ENCODE measurements at places on chromosomes 6 and 20. TPM values are rescaled to one million over a fixed set of nuclear protein-coding genes. Genes with fewer than 3 reads are reported as not detected.

OXT gene
- not detected for polyA plus RNA-seq

PTCHD4 gene
- not detected for polyA plus RNA-seq

RAET1L gene
- not detected for polyA plus RNA-seq

RAB44 gene
- not detected for polyA plus RNA-seq

GTSF1L gene
- not detected for polyA plus RNA-seq

SIRPG gene
- polyA plus RNA-seq = 14.7 TPM

ADISSP gene
- 16.4 TPM for polyA plus RNA-seq

BANF2 gene
- polyA plus RNA-seq = not detected

ZNF831 gene
- 8.4 TPM for polyA plus RNA-seq

GABRR1 gene
- polyA plus RNA-seq = not detected

SLC4A11 gene
- not detected for polyA plus RNA-seq

THBD gene
- polyA plus RNA-seq = 0.26 TPM

RHAG gene
- not detected for polyA plus RNA-seq

ZNFX1 gene
- polyA plus RNA-seq = 17.9 TPM

BPI gene
- not detected for polyA plus RNA-seq

CDH4 gene
- not detected for polyA plus RNA-seq

NOX3 gene
- not detected for polyA plus RNA-seq

DNA sequence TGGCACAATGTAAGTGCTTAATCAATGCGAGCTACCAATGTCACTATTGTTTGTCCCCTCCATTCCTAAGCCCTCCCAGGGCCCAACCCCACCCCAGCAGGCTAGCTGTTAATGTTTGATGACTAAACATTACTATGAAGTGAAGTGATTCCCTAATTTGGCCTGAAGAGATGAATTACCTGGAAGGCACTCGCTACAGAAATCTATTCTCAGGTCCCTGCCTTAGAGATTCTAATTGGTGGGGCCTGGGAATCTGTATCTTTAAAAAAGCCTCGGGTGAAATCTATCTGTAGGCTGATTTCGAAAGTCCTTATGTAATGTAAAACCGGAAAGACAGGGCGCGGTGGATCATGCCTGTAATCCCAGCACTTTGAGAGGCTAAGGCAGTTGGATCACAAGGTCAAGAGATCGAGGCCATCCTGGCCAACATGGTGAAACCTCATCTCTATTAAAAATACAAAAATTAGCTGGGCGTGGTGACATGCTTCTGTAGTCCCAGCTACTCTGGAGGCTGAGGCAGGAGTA, 16.9 kb upstream of the SNAI1 start:
- no peak for DNase-seq

DNA sequence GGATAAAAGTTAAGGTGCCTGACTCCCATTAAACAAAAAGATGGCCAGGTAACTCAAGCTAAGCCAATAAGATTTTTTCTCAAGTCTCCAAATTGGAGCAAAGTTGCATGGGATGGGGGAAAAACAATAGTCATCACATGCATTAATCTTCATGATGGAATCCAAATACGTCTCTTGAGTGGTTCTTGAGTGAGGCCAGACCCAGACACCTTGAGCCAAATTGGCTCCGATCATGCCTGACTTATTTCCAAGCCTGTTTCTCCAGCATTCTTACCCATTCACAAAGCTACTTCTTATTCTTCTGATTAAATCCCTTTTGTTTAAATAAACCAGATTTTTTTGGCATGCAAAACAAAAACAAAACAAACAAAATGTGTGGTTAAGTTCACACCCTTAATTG, 420.3 kb upstream of the NRSN1 start:
- no peak for DNase-seq

- DNase-seq = no peak
Observed at GRCh38 chr6:30727920-30728553, 7.9 kb downstream of the TUBB start.

DNA sequence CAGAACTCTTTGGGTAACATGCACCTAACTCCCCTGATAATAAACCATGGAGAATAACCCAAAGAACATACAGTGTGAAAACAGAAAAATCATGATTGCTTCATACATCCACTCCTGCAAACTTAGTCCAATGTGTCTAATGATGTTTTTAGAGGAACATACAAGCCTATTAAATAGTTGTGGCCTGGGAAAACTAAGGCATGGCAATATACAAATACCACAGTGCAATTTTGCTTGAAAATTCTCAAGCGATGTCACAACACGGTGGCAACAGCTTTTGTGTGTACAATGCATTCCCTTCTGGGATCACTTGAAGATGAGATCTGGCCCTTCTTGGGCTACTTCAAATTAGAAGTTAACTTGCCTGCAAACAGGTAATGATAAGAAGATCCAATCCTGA, 16.7 kb downstream of the MAP3K5 start:
- DNase-seq = no peak

GRCh38 chr6:42901538-42901957, 14.3 kb upstream of the PTCRA start:
- peak; percentile 70 for DNase-seq

- DNase-seq = no peak
Observed at GRCh38 chr20:50387218-50387995, 122.8 kb upstream of the PTPN1 start.

- DNase-seq = no peak
Observed at GRCh38 chr6:88004707-88005106, 42.9 kb upstream of the SPACA1 start.

DNA sequence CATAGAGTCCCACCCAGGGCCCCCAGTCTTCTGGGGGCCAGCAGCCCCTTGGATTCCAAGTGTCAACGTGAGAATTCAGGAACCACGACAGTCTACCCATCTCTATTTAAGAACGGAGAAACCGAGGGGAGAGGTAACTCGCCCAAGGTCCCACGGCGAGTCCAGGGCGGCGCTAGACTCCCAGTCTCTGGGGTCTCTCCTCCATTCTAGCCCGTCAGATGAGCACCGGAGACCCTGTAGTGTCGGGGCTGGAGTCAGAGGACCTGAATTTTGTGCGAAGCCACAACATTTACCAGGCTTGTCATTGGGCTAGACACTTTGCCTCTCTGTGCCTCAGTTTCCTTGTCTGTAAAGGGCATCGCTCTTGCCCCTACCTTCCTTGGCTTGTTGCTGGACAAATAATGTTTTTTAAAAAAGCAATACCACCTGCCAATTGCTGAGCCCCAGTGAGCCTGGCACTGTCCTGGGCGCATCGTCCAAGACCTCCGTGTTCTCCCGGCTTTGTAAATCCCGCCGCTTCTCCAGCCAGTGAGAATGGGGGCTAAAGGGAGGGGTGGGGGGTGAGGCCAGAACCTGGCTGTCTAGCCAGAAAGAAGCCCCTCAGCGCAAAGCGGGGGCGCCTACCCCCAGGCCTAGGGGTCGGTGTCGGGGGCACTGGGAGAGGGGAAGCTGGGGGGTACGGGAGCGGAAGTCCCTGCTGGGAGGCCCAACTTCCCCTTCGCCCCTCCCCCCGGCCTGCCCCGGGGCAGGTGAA, 91.7 kb downstream of the NCR2 start:
- DNase-seq = no peak

DNA sequence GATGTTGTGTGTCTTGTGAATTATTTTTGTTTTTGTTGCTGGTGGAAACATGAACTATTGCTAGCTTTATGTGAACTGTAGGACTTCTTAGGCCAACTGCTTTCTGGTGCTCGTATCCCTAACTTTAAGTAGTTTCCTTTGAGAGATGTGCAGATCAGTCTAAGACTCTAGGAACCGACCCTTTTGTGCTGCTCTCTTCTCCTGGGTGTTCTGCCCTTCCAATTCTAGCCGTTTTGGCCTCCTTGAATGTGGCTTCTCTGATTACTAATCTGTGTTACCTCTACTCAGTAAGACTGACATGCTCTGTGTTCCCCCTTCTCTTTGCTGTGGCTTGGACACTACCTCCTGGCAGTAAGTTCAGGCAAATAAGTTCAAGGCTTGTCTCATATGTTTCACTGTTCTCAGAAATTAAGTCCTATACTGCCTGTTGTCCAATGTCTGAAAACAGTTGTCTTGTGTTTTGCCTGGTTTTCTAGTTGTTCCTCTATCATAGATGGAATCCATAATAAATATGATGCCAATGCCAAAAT, 58.0 kb downstream of the FOXO3 start:
- no peak for DNase-seq

GRCh38 chr6:15399641-15400470, 154.0 kb downstream of the JARID2 start:
- DNase-seq = no peak

- DNase-seq = no peak
Observed at GRCh38 chr6:50978380-50979170, 159.9 kb downstream of the TFAP2B start.

GRCh38 chr6:80501636-80502035, 395.2 kb downstream of the BCKDHB start:
- no peak for DNase-seq

DNA sequence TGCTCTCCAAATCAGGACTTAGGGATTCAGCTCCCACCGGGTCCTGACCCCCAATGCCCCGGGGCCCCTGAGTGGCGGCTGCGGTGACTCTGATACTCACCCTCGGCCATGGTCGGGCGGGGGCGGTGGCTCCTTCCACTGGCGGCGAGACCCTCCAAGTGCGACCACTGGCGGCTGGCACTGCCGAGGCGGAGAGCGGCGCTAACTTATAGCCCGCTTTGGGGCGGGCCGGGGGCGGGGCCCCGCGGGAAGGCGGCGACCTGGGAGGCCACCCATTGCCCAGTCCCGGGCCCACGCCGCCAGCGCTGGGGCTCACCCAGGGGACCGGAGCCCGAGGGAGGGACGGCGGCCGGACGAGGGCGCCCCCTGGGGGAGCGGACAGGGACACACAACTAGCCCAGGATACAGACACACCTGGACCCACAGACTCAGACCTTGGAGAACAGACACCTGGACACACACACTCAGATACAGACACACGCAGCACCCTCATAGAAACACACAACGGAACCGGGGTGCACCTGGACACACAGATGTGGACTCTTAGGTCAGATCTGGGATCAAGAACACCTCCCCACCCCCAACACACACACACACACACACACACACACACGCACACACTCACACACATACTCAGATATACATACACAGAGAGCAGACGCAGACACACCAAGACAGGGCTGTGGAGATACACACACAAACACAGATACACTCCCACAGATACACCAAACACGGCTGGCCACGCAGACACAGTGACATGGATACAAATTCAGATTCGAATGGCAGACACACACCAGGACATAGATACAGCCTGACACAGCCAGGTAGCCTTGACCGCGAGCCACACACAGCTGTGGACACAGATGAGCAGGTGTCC, at the start of gene TGM2:
TGM2 (minus strand) TSS at position 182 of the 877 bp plus-strand sequence; CDS start at position 110, 72 bp downstream.
- peak; percentile 63 for DNase-seq

GRCh38 chr20:31679357-31680285, 41.9 kb downstream of the COX4I2 start:
- no peak for DNase-seq

GRCh38 chr20:40414843-40415615, 274.0 kb downstream of the MAFB start:
- DNase-seq = no peak

- DNase-seq = no peak
Observed at GRCh38 chr6:52552278-52552643, 24.6 kb downstream of the TRAM2 start.

DNA sequence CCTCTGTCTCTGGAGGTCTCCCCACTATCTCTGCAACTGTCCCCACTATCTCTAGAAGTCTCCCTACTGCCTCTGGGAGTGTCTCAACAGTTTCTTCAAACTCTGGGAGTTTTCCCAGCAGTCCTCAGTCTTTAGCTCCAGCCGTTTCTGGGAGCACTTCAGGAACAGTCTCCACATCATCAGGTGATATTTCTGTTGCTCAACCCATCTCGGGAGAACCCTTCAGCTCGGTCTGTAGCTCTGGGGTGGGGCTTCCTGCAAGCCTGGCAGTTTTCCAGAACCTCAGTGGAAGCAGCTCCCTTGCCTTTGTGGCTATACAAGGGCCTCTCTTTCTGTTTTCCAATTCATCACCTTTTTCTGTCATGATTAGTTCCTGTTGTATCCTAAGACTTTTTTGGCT, 3.0 kb upstream of the SFTA2 start:
- DNase-seq = no peak

GRCh38 chr20:61821735-61822134, 243.9 kb downstream of the TAF4 start:
- no peak for DNase-seq

DNA sequence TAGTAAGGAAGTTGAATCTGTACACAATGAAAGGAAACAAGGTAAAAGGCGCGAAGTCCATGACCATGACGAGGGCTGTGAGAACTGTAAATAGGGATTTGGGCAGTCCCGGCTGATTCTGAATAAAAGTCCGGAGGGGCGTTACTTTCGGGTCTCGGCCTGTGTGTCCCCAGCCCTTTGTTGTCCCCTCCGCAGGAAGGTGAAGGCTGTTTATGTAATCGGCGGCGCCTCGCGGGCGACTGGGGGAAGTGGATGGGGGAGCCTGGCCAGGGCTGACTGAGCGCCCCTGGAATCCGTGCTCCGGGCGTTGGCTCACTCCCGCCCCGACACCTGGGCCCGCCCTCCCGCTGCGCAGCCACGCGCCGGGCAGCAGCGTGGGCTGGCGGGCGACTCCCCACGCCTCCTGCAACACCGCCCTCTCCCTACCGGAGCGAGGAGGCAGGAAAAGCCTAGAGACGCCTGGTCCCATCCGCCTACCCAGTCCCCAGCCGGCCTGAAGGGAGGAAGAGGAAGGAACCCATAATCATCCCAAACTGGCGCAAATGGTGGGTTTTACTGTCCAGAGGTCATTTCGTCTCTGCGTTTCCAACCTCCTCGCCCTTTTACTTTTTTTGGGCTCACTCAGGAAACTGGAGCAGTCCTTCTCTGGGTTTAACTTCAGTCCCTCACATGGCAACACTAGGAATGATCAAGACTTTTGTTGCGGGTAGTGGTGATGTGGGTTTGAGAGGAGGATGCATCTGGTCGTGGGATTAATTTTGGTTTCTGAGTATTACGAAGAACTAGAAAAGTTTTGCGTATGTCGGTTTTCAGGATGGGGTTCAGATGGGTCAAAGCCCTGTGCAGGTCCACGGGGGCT, 12.1 kb downstream of the TRIM31 start:
- no peak for DNase-seq

- DNase-seq = no peak
Observed at GRCh38 chr6:110482774-110483400, 6.5 kb upstream of the SLC22A16 start.

- DNase-seq = no peak
Observed at GRCh38 chr20:24685736-24686135, 216.3 kb downstream of the SYNDIG1 start.

GRCh38 chr20:2151858-2152281, 50.2 kb downstream of the STK35 start:
- no peak for DNase-seq

DNA sequence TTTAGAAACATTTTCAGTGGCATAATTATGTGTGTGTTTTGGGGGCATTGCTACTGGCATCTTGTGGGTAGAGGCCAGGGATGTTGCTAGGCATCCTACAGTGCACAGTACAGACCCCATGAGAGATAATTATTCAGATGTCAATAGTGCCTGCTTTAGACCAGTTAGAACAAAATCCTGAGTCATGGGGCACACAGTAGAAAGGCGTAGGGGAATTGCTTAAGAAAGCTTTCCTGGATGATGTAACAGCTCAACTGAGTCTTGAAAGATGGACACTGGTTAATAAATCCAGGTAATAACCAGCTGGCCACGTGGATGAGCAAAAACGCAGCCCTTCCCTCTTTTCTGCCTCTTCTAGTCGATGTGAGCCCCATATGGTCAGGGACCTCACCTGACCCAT, 51.1 kb downstream of the KCNB1 start:
- DNase-seq = no peak

- DNase-seq = no peak
Observed at GRCh38 chr20:7579888-7580287, 360.4 kb downstream of the HAO1 start.

- no peak for DNase-seq
Observed at GRCh38 chr6:147704691-147705090, 196.2 kb downstream of the SAMD5 start.

Data from immature natural killer cell (primary cell).